Coronary artery (tissue), 2 donors: ENCODE measurements at places on chromosomes 4 and X.

DNA sequence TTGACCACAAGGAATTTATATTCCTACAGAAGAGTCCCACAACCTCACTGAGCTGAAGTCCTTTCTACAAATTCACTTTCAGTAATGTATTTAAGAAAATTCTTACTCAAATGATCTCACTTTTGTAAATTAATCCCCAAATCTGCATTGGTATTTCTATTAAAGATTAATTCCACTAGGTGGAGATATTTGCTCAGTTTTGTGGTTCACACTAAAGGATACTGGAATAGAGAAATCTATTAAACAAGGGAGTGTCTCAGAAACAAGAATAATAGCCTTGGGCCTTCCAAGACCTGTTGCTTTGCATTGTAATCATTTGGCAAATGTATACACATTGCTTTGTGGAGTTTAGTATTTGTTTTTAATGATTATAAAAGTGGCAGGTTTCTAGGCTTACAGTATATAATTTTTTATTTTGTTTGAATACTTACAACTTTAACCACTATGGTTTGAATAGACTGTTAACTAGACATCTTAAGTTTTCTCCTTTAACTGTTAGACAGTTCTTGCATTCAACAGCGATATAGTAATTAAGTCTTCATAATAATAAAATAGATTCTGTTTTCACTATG, 25.9 kb downstream of the CFAP299 start:
- DNase-seq, result no peak

DNA sequence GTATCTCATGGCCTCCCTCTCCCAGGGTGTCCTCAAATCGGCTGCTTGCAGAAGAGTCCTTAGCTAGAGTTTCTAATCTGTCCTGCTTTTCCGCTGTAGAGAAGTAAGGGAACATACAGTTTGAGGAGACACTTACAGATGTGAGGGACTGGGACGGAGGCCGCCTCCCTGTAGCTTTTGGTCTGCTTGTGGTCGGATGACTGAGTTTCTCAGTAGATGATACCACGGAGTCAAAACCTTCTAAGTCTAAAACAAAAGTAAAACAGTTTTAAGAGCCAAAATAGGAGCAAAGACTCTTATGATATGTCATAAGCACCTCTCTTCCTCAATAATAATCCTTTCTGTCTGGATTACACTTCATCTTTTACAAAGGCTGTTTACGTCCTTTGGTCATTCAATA, 34.5 kb upstream of the MAP3K15 start:
- DNase-seq, result no peak

GRCh38 chrX:23046443-23046842, 46.7 kb downstream of the DDX53 start:
- DNase-seq, result no peak

DNA sequence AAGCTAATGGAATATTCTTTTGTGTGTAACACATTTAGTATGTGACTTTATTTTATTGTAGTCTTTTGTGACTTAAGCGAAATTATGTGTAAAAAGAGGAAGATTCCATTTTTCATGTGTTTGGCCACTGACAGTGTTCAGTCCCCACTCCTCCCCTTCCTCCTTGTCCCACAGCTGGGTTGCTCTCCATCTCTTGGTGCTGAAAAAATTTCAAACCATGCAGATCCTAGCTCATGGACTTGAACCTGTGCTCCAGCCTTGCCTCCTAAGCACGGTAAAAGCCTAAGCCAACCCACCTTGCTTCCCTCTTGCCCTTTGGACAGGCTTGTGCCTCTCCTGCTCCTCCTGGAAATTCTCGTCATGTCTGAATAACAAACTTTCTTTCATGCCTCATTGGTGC, 2008.5 kb upstream of the TENM3 start:
- DNase-seq, result no peak

- DNase-seq, result no peak
Measured at GRCh38 chr4:186887752-186888151, 164.1 kb upstream of the FAT1 start.

GRCh38 chr4:186557061-186557460, 1.7 kb upstream of the MTNR1A start:
- no peak for DNase-seq

DNA sequence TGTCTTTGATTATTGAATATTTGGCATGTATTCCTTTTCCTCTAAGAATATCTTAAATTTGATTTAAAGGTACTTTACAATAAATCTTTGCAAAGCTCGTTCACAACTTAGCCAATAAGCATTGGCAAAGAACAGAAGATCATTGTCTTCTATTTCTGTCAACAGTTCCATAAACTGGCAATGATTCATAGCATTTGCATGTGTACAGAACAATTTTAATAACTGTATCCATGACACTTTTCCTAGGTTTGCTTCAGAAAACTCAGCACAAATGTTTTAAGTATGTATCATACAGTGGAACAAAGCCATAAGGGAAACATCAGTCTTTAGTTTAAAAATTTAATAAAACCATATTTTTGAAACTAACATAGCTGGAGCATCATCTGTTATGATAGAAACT, 462.7 kb upstream of the RPS6KA3 start:
- DNase-seq, result no peak

DNA sequence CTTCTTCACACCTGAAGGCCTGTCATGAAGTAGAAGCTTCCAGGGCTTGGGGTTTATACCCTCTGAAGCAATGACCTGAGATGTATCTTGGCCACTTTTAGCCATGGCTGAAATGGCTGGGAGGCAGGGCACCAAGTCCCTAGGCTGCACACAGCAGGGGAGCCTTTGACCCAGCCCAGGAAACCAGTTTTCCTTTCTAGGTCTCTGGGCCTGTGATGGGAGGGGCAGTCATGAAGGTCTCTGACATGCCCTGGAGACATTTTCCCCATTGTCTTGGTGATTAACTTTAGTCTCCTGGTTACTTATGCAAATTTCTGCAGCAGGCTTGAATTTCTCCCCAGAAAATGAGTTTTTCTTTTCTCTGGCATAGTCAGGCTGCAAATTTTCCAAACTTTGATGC, 511.0 kb upstream of the KLHL4 start:
- no peak for DNase-seq

GRCh38 chrX:70592091-70592490, 147.5 kb downstream of the DLG3 start:
- no peak for DNase-seq

DNA sequence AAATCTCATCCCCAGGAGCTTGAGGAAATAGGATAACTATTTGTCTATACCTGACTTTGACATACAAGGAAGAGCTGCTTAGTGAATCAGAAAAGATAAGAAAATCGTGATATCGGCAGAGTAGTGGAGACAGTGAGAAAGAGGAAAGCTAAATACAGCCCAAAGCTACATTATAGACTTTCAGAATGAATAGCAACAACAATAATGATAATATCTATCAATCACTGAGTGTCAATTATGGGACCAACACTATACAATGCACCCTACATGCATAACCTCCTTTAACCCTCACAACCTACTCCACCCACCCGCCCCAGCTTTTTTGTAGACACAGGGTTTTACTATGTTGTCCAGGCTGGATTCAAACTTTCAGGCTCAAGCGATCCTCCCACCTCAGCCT, 205.1 kb downstream of the PPP3CA start:
- DNase-seq, result no peak

DNA sequence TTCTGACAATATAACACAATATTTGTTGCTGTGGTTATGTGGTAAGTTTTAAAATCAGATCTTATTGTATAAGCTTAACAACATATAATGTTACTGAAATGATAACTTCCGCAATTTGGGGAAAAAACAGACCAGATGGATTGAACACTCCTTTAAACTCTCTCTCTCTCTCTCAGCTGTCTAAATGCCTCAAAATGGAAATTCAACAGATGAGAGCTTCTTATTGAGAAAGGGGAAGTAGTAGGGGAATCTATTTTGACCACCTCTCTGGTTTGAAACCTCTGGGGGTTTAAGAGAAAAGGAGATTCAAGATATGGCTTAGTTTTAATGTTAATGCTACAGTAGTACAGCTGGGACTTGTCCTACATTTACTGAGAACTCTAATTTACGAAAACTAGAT, 40.3 kb downstream of the DMD start:
- no peak for DNase-seq

- DNase-seq, result peak; percentile 53
Measured at GRCh38 chrX:153707406-153707805, 16.8 kb downstream of the BCAP31 start.

DNA sequence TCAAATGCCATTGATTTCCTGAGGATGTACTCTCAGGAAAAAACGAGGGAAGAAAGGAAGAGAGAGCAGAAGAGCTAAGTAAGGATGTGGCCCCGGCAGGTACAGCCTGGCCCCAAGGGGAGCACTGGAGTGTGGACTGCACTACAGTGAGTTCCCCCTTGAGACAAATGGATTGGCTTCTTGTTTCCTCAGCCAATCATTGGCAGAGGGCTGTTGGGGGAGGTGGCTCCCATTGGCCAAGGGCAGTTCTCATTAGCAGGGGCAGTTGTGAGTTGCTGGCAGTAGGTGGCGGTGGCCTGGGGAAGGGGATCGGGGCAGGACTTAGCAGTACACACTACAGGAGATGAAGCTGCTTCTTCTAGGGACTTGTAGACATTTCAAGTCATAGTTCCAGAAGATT, 24.1 kb upstream of the OCIAD2 start:
- DNase-seq, result no peak

DNA sequence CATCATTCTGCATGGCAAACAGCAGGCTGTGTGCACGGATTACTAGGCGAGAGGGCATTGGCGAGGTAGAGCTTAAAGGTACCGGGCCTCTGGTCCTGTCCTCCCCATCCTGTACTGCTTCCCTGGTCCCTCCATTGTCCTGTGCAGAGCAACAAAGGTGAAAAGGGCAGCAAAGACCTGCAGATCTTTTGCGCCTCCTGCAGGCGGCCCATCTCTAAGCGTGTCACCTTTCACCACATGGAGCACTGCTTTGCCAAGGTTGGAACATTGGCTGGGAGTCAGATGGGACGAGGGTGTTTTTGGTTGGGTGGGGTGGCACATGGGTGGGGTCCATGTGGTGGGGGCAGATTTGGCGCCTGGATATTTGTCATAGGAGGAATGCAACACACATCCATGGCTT, 64.7 kb upstream of the UXT start:
- DNase-seq, result no peak

GRCh38 chrX:39164212-39164611, 363.0 kb downstream of the MID1IP1 start:
- DNase-seq, result no peak

GRCh38 chr4:73450398-73451004, 14.5 kb downstream of the AFP start:
- DNase-seq, result no peak

GRCh38 chr4:53924333-53925049, 139.9 kb downstream of the CHIC2 start:
- no peak for DNase-seq

GRCh38 chr4:25019501-25019900, 11.2 kb downstream of the LGI2 start:
- no peak for DNase-seq

DNA sequence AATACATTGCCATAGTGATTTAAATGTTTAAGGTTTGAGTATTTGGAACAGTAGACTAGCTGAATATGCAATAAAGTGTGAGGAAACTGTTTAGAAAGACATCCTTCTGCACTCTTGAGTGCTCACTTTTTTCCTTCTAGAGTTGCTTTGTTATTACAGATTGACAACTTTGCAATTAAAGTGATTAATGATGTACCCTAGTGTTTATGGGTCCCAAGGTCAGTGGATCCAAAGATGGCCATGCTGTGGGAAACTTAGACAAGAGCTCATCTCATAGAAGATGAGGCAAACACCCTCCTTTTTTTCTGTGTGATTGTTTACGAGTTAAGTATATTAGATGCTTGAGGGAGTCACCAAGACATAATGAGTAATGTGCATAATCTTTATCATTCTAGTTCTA, 118.8 kb downstream of the PDLIM5 start:
- DNase-seq, result no peak

DNA sequence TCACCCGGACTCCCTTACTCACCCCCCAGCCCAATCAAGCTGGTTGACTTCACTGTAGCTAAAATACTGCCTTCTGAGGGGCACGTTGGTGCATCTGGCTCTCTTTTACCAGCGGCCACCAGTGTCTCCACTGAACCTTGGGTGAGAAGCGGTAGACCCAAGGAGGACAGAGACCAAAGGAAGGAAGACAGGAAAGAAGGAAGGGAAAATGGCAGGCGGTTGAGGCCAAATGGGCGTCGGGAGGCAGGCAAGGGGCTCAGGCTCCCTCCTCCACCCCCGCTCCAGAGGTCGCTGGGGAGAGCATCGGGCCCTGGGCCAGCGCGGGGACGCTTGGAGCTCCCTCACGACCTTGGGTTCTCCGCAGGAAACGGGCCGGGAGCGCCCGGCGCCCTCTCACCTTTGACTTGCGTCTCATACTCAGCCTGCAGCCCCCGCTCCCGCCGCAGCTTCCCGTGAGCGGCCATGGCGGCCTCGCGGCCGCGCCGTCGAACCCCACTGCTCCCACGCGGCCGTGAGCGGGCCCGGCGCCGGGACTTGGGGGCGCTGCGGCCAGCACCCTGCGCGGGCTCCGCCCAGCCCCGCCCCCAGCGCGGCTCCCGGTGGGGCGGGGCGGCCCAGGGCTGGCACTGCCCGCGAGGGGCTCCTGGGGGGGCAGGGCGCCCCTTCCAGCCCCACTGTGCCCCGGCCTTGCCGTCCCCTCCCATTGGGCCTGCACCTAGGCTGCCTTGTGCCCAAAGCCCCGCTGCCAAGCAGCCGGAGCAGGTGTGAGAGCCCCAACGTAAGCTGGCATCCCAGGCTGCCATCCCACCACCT, at the start of gene ARHGAP4:
Gene ARHGAP4 (minus strand): TSS at position 526 of the 813 bp plus-strand sequence. CDS start 62 bp downstream, at position 464.
- DNase-seq, result no peak

- DNase-seq, result no peak
Measured at GRCh38 chrX:24305905-24306304, 8.0 kb downstream of the SUPT20HL2 start.

GRCh38 chr4:145843639-145844038, 95.0 kb downstream of the ZNF827 start:
- DNase-seq, result no peak

GRCh38 chr4:6887591-6888371, 21.8 kb upstream of the TBC1D14 start:
- DNase-seq, result peak; percentile 68

DNA sequence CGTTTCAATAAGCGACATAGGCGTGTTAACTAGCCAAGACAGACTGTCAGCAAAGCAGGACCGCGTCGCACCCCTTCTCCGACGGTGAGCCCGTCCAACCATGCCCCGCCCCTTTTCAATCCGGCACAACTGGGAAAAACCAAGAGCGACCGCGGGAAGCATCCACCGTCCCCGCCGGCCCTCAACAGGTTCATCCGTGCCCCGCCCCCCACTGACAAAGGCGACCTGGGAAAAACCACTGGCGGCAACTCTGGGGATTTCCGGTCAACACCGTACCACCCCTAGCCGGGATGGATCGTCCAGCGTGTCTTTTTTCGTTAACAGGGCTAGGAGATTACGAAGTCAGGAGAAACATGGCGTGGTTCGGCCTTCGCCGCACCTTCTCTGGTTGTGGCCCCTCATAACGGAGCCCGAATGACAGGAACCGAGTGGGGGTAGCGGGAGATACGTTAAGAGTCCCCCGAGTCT, 377 bp downstream of the TIMM17B start:
- no peak for DNase-seq

GRCh38 chr4:123825596-123826291, 429.1 kb downstream of the SPRY1 start:
- no peak for DNase-seq

GRCh38 chr4:164193676-164194075, 560.3 kb upstream of the SMIM31 start:
- no peak for DNase-seq

- no peak for DNase-seq
Measured at GRCh38 chrX:136262812-136263315, 11.7 kb upstream of the MAP7D3 start.
